ENCODE measurements at places on chromosomes 7 and 10. TPM values are rescaled to one million over a fixed set of nuclear protein-coding genes. Genes with fewer than 3 reads are reported as not detected.

Gene CCDC146
- 12.7 TPM for total RNA-seq

DNA sequence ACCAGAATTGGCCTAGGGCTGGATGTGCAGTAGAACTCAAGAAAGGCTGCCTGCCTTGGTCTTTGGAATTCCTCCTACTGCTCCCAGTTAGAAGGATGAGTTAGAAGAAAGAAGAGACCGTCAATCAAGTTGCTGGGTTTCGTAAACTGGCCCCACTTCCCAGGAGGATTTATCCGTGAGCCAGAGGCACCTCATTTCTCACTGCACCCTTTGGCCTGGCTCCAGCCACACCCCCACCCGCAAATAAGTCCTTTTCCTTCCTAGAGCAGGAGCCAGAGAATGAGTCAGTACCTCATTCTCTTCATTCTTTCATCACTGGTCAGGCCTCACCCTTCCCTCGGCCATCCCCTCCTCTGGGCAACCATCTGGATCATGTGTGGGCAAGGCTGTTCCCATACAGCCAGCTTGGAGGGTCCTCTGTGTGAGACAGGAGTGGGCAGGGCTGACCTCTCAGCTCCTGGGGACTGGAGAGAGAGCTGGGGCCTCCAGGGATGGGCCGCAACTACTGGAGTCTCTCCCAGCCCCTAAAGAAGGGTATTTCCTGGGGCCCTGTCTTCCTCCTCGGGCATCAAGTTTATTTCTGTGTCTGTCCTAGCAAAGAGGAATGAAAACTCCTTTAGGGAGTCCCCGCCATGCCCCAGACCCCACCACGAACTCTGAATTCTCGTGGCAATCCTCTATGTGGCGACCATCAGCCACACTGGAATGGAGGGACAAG, 87.2 kb upstream of the DUSP5 start:
- peak; percentile 88 for DNase-seq

GRCh38 chr7:80771523-80771922, 133.1 kb downstream of the CD36 start:
- DNase-seq: no peak

Gene CRYGN
- 0.42 TPM for total RNA-seq

- DNase-seq: no peak
Measured at GRCh38 chr10:120433141-120433540, 23.9 kb upstream of the PLPP4 start.

- DNase-seq: no peak
Measured at GRCh38 chr7:2774935-2775334, 69.2 kb downstream of the GNA12 start.

Gene HECW1
- total RNA-seq: 0.24 TPM

Gene CC2D2B
- 4.6 TPM for total RNA-seq

DNA sequence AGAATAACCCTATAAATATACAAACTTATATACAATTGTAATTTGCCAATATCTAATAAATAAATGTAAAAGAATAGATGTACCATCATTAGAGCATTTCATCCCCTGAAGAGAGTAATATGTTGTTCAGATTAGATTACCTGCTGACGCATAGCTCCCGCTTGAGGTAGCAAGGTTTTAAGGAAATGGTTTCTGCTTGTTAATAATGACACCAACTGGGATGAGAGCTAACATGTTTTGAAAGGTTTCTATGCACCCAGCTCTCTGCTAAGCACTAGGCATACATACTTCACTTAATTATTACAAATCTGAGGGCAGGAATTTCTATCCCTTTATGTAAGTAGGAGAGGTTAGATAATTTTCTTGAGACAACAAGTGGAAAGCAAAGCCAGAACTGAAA, 1003.3 kb upstream of the SORCS1 start:
- DNase-seq: no peak

- peak; percentile 88 for DNase-seq
Measured at GRCh38 chr7:132480534-132480933, 95.7 kb downstream of the PLXNA4 start.

DNA sequence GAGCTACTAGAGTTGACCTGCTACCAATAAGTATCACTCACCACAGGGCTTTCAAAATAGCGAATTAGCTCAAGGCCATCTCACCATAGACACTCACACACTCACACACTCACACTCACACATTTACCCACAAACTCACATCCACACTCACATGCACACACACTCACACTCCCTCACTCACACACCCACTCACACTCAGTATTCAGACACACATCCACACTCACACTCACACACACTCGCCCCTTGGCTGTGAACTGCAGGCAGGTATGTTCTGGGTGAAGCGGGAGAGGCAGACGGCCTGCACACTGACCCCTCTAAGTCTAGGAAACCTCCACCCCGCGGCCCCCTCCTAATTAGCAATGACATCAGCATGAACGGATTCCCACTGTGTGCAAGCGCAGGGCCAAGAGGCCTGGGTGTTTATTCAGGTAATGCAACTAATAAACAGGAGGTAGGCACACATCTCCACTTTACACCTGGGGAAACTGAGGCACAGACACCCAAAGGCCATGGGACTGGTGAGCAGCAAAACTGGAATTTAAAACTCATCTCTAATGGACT, 94.6 kb downstream of the ADARB2 start:
- no peak for DNase-seq

DNA sequence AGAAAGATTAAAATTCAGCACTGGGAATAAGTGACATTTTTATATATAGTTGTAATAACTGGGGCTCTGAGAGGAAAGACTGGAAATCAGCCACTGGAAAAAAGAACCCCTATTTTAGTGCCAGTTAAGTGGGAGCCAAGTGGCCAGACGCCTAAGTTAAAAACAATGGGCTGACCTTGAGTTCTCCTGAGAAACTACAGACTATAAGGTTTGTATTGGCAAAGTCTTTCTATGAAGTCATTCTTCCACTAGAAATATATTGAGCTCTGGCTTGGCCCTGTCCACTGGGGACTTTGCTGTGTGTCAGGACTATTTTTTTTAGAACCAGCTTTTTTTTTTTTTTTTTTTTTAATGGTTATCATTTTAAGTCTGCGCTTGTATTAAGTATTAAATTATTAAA, 210.6 kb upstream of the FZD8 start:
- DNase-seq: no peak

- peak; percentile 69 for DNase-seq
Measured at GRCh38 chr10:47405857-47406547, 21.9 kb upstream of the ZNF488 start.

Gene CFAP43
- total RNA-seq: 0.24 TPM

DNA sequence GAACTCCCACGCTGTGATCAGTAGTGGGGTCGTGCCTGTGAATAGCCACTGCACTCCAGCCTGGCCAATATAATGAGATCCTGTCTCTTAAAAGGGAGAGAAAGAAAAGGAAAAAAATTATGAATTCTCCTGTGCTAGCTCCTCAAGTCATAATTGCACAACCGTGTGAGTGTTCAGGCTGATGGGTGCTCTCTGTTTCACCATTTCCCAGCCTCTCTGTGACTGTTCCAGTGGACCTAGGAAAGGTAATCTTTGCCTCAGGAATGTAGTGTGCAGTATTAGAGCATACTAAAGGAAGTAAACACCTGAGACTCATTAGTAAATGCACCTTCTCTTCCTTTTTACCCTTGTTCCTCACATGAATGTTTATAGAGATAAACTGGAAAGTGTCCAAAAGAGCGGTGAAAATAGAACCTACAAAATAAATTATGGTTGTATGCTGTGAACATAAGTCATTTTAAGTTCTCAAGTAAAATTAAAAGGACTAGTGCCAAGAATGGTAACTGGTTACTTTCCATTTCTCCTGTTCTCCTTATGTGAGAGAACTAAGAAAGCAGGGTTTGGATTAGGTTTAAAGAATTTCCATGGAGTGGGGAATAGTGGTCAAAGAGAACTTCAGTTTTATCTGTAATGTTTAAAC, 42.7 kb downstream of the INPP5F start:
- DNase-seq: no peak

GRCh38 chr7:122416336-122416735, 111.8 kb upstream of the FEZF1 start:
- DNase-seq: no peak

Gene TSPAN33
- total RNA-seq: 5.2 TPM

GRCh38 chr7:91812388-91812787, 68.1 kb downstream of the MTERF1 start:
- no peak for DNase-seq

DNA sequence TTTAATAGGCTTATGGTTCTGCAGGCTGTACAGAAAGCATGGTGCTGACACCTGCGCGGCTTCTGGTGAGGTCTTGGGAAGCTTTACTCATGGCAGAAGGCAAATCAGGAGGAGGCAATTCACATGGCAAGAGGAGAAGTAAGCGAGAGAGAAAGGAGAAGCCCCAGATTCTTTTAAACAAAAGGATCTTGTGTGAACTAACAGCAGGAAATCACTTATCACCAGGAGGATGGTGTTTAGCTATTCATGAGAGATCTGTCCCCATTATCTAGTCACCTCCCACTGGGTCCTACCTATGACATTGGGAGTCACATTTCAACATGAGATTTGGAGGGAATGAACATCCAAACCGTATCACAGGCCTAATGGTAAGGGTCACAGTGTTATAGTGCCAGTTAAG, 678.0 kb upstream of the KCND2 start:
- no peak for DNase-seq

Gene SRRM3
- total RNA-seq: 5.3 TPM

DNA sequence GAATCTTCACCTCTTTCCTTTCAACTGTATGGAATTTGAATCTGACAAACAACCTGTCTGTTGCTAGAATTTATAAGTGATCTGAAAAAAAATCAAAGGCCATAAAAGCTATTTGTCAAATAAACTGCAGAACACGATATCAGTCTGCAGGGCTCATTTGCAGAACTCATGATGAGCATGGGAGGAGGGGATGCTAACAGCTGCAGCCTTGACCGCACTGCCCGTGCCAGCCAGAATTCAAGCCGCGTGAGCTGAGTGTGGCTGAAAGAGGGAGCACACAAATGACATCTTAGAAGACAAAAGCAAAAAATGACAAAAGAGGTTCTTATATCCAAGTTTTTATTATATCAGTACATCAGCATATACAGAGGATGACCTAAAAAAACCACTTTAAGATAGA, 15.7 kb downstream of the LRRTM3 start:
- DNase-seq: no peak

DNA sequence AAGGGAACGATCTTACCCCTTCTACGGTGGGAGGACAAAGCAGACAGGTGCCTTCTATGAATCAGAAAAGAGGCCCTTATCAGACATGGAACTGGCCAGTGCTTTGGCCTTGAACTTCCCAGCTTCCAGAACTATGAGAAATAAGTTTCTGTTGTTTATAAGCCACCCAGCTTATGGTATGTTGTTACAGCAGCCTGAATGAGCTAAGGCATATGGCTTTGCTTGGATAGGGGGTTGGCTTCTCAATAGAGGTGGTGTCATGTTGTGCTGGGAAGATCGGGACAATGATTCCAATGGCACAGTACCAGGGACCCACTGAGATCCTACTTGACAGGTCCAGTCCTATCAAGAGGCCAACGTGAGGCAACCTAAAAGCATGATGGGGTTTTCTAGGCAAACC, 183.4 kb upstream of the BMPER start:
- DNase-seq: no peak

Gene SHH
- total RNA-seq: not detected

Gene ANXA8L1
- total RNA-seq: not detected

Gene CPN1
- not detected for total RNA-seq

Gene LAMB1
- 176 TPM for total RNA-seq

Gene CALHM1
- total RNA-seq: not detected

GRCh38 chr7:36750451-36750850, 26.2 kb upstream of the AOAH start:
- no peak for DNase-seq

DNA sequence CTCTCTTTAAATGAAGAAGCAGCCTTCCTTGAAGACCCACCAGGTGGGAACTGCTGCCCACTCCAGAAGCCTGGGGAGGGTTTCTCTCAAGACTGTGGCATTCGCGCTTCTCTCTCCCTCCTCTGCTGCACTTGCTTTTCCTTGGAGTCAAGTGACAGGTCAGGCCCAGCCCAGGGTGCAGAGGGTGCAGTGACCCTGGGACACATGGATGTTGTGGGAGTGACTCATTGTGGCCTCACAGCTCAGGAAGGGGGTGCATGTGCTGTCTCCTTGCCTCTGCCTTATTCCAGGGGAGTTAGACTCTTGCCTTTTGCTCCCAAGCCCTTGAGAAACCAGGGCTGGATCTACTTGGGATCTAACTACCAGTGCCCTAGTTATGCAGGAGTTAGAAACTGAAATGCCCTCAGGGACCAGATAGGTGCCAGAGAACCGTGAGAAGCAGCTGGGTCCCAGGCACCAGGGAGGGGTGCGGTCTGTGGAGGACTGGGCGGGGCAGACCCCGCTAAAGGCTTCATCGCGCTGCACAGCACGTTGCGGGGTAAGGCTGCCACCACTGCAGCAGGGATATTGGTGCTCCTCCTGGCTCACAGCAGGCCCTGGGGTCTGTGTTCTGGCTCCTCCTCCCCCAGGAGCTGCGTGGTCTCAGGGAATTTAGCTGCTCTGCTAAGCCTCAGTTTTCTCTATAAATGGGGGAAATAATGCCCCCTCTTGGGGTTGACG, 11.4 kb downstream of the FAM241B start:
- DNase-seq: peak; percentile 60

Gene SFTPA1
- 0.83 TPM for total RNA-seq

GRCh38 chr10:13658871-13659685, 72.3 kb downstream of the PRPF18 start:
- no peak for DNase-seq

DNA sequence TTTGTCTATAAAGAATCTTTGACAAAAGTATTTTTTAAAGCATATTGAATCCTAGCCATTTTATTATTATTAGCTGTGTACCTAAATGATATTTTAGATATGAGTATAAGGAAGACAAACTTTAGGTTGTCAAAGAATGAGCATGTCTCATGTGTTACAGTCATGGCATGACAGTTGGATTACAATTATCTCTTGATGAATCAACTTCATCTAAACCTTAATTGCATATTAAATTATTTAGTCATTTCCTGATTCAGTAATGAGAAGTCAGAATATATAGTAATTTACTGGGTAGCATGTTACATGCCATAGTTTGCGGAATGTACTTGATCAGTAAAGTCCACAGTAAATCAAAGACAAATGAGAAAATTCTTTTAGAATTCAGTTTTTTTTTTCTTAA, 59.2 kb downstream of the MAPK8 start:
- DNase-seq: no peak

DNA sequence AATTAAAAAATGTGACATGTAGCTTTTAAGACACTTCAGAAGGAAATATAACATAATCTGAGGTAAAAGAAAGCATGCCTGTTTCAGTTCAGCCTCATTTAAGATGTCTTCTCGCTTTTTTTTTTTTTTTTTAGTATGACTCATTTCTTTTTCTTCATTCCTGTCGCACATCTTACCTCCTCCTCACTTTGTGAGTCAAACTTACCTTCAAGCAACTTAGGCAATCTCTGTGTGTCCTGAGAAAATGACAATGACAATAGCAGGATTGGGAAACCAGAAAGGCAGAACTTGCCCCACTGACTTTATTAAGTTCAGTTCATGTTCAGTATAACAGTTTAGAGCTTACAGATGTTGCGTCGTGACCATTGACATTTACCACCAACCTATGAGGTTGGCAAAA, 7.7 kb downstream of the PTN start:
- no peak for DNase-seq

DNA sequence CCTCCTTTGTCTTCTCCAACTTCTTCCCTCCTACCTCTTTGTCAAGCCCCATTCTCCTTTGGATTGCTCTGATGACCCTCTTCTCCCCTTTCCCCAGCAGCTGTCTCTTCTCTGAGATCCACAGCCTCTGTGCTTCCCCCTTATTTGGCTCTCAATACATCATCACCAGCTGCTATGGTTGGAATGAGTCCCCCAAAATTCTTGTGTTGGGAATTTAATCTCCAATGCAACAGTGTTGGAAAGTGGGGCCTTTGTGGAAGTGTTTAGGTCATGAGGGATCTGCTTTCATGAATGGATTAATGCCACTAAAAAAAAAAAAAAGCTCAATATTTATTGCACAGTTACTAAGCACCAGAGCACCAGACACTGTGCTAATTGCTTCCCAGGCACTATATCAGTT, 39.2 kb upstream of the FRMD4A start:
- no peak for DNase-seq

Gene SLC12A9
- total RNA-seq: 15.6 TPM
